IPS-NIHi11 (cell line): ENCODE measurements at places on chromosomes 5 and 9.

GRCh38 chr5:141547488-141547887, 58.6 kb downstream of the PCDHGC5 start:
- no peak for DNase-seq

DNA sequence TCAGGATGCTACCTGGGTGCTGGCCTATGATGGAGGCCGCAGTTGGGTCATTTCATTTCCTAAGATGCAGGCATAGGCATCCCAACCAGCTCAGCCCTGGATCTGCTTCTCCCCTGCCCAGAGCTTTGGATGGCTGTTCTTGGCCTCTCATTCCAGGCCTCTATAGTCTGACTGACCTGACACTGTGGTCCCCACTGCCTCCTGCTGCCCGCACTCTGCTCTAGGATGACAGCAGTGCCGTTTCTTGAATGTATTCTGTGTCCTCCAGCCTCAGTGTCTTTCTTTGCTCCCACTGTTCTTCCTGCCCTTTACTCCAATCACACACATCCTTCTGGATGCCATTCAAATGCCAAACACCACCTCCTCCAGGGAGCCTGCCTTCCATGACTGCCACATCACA, 235.7 kb downstream of the HSPA4 start:
- DNase-seq = peak; percentile 57

- peak; percentile 78 for DNase-seq
Observed at GRCh38 chr9:132268725-132269352, 85.9 kb downstream of the SETX start.

GRCh38 chr5:113807427-113807991, 294.0 kb downstream of the YTHDC2 start:
- DNase-seq = no peak

DNA sequence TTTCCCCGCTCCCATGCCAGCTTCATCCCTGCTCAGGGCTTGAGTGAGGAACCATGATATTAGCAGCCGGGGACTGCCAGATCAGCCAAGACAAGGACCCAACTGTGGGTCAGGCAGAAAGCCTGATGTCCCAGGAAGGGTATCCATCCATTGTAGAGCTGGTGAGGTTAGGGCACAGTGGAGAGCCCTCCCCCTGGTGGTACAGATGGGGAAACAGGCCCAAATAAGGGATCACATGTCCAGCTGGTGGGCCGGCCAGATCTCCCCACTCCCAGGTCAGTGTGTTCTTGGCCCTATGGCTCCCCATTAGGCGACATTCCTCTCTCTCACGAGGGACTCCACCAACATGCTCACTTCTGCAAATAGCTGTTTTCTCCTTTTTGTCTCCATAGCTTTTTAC, 9.0 kb downstream of the CDX1 start:
- peak; percentile 89 for DNase-seq

GRCh38 chr5:51208296-51208695, 175.0 kb upstream of the ISL1 start:
- DNase-seq = no peak
